ENCODE measurements at places on chromosomes 11 and 22.

DNA sequence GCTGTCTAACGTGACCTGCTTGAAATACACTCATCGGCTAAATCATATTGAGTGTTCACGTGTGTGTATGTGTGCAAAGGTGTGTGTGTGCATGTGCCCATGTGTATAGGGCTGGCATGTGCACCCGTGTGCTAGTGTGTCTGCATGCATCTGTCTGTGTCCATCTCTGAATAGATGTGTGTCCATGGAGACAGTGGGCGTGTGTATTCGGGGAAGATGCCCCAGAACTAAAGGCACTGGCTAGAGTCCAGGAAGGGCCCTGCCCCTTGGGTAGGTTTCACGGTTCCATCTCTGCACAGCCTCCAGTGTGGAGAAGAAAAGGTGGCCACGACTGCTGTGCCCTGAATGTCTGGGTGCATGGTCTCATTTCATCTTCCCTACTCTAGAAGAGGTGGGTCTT is 220.3 kb downstream of the MN1 start:
- DNase-seq = no peak

DNA sequence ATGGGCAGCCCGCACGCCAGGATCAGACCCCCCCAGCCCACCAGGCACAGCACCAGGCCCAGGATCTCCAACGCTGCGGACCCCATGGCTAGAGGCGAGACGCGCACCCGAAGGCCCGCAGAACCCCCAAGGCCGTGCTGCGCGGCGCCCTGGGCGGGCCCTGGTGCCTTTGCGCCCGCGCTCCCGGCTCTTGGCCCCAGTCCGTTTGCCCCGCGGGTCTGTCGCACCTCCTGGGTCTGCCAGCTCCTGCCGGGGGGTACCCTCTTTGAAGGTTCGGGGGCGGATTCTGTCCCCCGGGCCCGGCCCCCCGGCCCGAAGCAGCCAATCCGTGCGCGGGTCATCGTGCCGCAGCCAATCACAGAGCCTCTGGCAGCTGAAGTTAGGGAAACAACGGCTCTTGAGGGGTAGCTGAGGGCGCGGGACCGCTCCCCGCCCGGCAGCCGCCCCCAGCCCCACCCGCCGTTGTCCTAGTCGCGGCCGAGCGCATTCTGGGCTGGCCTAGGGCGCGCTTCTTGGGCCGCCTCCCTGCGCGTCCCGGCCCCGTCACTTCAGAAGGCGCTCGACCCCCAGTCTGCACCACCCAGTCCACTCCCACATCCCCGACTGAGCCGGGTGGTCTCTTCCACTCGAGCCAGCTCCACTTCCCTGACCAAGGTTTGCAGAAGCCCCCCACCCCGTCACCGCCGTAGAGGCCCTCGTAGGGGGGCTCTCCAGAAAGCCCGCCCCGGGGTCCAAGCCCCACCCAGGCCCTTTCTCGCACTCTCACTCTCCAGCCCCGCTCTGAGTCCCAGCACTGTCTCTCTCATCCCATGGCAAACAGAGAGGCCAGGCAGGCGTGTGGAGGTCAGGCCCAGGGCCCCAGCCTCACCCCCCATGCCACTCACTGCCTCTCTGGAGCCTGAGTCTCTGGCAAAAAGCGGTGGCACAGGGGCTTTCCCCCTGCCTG is at the start of gene CLDN5:
Gene CLDN5, minus strand, starts transcription at position 241 of the 946 bp plus-strand sequence. Its CDS starts 155 bp downstream, at position 86.
- no peak for DNase-seq

DNA sequence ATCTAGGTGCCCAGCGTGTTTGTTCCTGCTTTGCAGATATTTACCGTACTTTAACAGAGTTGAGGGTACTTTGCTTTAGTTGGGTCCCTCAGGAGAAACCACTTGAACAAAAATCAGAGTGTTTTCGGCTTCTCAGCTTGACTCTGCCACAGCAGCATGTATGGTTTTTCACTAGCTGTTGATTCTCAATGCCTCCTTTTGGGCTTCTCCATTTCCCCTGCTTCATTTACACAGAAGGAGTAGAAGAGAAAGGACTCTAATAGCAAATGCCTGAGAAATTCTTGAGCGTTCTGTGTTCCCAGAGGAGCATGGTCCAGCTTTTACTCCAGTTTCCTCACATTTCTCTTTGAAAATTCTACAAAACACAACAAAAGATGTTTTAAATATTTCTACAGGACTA is 252.1 kb upstream of the CCDC179 start:
- no peak for DNase-seq

GRCh38 chr22:37187552-37187890 is 526 bp downstream of the C1QTNF6 start:
- DNase-seq = no peak

DNA sequence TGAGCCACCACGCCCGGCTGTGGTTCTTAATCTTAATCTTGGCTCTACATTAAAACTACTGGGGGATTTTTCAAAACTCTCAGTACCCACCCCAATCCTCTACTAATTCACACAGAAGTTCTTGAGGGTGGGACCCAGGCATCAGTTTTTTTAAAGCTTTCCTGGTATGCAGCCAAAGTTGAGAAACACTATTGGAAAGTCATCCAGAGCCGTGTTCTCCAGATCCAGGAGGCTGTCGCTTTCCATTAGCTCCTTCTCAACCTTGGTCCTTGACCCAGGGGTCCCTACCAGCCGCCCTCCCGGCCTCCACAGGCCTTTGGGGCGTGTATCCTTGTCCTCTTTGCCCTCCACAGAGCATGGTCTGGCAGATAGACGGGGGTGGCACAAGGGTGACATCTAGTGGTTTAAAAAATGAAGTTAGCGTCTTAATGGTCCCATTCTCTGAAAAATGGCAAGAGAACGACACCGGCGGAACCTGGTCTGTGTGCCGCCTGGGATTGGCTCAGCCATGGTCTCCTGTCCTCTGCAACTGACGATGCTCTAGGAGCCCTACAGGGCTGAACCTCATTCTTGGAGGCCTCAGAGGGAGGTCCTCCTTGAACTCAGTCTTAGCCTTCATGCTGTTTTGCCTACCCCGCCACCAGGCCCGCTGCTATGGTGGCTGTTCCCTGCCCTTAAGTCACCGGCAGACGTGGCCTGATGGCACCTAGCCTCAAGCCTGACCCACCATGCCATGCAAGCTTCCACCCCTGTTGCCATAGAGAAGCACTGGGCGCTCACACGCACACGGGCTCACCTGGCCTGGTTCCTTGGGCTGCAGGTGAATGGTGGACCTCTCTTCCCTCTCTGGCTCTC is 152.0 kb upstream of the SYN3 start:
- DNase-seq = no peak

DNA sequence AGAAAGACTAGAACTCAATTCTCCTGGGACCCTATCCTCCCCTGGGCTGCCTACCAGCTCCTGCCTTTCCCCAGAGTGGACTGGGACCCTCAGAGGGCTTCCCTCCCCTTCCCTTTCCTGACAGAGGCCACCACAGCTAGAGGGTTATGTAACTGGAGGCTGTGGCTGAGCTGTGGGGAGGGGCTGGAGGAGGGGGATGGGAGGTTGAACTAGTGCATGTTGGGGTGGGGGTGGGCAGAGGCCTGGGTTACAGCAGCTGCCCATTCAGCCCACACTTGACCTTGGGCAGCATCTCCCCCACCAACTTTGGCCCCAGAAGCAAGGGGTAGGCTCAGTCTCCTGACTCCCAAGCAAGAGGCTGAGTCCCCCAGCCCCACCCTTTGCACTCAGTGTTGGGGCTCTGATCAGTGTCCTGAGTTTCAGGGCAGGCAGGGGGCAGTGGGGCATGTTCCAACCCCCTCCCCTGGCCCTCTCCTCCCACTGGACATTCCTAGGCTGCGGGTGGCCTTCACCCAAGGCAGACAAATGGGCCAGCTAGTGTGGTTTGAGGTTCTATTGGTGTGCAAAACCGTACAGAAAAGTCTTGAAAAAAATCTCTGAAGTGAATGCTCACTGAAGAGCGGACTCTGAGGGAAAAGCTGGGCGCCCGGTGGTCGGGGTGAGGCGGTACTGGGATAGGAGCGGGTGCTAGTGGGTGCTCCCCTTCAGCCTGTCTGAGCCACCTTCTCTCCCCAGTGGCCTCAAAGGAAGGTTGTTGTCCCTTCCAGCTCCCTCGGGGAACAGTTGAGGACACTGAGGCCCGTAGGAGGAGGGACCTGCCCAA is 3.8 kb downstream of the KCNC1 start:
- DNase-seq = no peak

DNA sequence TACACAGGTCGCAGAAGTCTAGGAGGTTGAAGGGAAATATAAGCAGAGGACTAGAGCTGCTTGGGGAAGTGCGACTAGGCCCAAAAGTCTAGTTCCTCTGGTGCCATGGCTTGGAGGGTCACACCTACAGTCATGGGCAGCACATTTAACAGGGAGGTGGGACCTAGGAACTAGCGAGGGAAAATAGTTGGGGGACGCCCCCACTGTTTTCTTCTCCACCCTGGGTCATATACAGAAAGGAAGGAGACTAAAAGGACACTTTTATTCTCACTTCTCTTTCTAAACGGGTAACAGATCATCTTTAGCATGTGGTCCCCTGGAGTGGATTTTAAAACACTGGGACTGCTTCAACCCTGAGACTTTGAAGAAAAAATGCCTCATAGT is 16.6 kb downstream of the APIP start:
- DNase-seq = no peak

GRCh38 chr22:25366876-25367466 is 147.5 kb downstream of the CRYBB2 start:
- DNase-seq = no peak

- no peak for DNase-seq
Measured at GRCh38 chr11:60469723-60470122, 14.1 kb downstream of the MS4A1 start.

- DNase-seq = no peak
Measured at GRCh38 chr11:21177379-21177778, 508.0 kb downstream of the NELL1 start.

Data from activated naive CD4-positive, alpha-beta T cell (primary cell).